ENCODE measurements at places on chromosomes 1 and 21.

- DNase-seq: no peak
Measured at GRCh38 chr1:26190373-26190987, at the start of gene CATSPER4. Gene CATSPER4 (plus strand): TSS chr1:26190602. CDS start chr1:26190628, 26 bp downstream.

DNA sequence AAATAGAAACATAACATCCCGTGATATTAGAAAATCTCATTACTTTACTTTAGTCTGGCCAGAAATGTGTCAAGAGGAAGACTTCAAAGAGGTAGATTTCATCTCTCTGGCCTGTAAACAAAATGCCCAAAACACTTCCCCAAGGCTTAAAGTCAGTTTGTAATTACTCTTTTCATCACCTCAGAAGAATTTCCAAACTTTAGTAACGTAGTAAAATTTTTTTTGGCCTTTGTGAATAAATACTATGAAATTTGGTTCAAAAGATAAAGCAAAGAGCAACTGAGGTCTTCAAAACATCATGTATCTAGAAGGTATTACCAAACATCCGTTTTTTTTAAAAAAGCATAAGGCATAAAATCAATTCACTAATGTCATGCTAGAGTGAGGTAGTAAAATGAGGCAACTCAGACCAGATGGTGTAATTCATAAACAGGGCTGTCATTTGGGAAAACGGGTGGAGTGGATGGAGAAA lies 51.4 kb downstream of the LEPR start:
- no peak for DNase-seq

DNA sequence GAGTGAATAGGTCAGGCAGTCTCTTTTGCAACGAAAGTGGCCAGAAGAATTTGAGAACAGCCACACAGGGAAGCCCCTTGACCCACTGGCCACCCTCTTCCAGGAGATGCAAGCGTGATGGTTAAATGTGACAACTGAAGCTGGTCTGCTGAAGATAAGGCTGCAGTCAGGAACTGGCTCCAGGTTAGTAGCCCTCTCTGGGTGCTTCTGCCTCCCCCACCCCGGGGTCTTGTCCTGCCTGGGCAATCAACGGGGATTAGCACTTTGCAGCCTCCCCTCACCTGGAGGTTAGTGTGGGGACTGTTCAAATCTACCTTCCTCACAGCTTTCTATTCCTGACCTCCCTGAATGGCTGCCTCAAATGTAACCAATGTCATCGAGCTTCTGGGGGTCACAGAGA lies 125.9 kb downstream of the PLXNA2 start:
- DNase-seq: no peak

DNA sequence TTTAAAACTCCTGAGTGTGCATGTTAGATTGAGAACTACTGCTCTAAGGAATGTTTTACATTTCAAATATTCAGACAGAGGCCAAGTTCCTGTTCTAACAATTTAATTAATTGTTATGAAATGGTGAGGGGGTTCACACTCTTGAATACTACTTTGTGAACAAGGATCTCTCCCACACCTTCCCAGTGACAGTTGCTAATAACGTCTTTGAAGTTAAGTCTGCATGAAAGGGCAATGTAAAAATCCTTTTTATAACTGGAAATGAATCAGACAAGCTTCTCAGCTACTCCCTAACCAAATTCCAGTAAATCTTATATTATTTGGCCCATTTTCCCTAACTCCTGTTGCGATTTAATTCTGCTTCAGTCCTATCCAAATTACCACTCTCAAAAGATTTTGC lies 828.5 kb upstream of the ADAMTS5 start:
- DNase-seq: no peak

- DNase-seq: no peak
Measured at GRCh38 chr1:46183926-46184557, 7.8 kb upstream of the P3R3URF start.

- no peak for DNase-seq
Measured at GRCh38 chr1:234938924-234939323, 189.7 kb downstream of the TOMM20 start.

DNA sequence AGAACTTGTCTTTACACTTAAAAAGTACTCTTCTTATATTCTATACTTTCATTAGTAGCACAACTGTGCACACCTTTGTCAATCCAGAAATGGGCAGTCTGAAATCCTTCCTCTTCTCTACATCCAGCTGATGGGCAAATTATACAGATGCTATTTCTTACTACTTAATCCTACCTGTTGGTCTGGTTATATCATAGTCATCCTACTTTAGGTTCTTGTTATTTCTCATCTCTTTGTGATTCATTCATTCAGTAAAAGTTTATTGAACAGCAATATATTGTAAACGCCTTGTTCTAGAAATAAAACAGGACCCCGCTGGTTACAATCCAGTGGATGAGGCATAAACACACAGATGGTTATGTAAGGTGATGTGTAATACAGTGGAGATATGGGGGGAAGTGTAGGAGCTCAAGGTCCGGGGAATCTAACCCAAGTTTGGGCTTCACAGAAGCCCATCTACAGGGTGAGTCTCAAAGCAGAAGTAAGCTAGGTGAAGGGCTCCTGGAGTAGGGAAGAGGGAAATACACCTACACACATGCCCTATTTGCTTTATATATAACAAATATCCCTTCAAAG lies 11.8 kb upstream of the FUBP1 start:
- DNase-seq: no peak

DNA sequence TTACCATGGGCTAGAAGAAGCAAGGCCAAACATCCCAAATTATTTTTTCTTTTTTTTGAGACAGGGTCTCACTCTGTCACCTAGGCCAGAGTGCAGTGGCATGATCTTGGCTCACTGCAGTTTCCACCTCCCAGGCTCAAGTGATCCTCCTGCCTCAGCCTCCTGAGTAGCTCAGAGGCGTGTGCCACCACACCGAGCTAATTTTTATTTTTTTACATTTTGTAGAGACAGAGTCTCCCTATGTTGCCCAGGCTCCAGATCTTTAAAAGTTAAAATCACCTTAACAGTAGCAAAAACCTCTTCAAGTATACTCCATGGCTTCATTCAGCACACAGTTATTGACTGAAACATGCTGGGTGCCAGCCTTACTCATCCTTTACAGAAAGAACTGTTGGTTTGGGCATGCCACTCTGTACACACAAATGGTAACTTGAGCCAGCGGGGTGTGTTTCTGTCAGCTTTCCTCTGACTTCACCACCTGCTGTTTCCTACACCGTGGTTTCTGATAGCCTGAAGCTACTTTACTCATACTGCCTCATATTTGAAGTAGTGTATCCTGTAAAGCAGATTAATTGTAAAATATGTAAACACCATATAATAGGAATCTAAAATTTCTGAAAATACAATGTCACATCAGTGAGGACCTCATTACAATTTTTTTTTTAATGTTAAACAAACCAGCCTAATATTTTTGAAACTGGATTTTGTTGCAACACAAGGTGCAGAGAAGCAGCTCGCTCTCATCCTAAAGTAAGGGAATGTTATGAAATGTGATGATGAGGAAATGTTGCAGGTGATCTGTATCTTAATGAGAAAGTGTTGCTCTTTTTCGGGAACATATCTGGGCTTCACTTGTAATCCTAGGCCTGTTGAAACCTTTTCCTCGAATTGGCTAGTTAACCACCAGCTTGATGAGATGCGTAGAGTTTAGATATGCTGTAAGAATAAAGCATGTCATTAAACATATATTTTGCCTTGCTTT lies 113.9 kb downstream of the ATP5PO start:
- DNase-seq: no peak

- DNase-seq: no peak
Measured at GRCh38 chr1:241706257-241706656, 54.2 kb downstream of the WDR64 start.

GRCh38 chr1:153608089-153608682 lies 4.8 kb downstream of the S100A16 start:
- DNase-seq: no peak

- no peak for DNase-seq
Measured at GRCh38 chr1:56442290-56442877, 137.0 kb downstream of the PLPP3 start.

GRCh38 chr1:125085720-125086591 lies 3901.2 kb downstream of the SRGAP2C start:
- DNase-seq: no peak

- no peak for DNase-seq
Measured at GRCh38 chr1:218371927-218372672, 27.0 kb downstream of the TGFB2 start.

GRCh38 chr1:77438236-77438913 lies 156.6 kb downstream of the AK5 start:
- DNase-seq: no peak

DNA sequence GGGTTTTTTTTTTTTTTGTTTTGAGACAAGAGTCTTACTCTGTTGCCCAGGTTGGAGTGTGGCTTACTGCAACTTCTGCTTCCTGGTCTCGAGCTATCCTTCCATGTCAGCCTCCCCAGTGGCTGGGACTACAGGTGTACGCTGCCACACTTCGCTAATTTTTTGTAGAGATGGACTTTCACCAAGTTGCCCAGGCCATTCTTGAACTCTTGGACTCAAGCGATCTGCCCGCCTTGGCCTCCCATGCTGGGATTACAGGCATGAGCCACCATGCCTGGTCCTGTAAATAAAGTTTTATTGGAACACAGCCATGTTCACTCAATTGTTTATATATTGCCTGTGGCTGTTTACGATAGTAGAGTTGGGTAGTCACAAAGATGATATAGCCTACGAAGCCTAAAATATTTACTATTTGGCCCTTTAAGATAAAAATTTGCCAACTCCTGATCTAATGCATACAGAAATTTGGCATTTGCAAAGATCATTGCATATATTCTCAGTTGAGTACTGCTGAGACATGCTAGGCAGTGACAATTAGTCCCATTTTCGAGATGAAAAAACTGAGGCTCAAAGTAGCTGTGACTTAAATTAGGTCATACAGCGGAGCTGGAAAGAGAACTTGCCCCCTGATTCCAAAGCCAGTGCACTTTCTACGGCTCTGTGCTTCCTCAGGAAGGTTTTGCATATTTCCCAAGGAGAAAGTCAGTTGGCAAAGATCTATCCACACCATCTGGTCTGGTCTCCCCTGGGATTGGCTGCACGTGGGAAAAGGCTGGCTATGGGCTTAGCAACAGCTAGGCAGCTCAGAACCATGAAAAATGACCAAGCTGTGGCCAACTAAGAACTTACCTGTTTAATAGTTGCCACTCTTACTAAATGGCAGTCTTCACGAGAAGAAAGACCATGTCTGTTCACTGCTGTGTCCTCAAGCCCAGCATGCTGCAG lies 19.4 kb downstream of the MECR start:
- DNase-seq: no peak

DNA sequence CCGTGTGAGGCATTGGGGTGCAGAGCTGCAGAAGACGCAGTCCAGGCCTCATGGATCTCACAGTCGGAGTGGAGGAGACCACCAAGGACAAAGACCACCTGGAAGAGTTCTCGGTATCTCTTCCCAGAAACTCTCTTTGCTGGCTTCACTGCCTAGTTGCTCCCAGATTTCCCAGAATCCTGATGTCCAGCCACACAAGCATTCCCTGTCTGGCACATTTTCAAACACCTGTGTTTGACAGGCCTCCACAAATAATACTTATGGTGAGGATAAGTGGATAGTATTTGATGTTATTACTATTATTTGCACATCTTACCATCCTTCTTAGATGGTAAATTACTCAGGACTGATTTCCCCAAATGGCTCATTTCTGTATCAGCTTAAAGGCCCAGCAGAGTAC lies 27.7 kb upstream of the KANK4 start:
- no peak for DNase-seq

DNA sequence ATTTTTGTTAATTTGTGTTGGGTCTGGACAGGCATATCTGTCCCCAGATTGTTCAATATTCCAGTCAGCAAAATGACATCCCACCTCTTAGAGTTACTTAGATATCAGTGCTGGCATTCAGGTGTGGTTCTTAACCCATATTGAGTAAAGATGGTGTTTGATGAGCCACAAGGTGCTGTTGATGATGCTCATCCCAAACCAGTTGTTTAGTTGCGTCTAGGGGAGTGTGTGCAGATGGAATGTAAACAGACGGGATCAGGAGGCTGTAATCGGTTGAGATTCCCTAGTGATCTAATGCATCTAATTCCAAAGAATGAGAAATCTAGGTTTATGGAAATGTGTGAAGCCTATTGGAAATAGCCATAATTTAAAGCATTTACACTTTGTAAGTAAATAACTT lies 1.1 kb downstream of the HOOK1 start:
- DNase-seq: no peak

- DNase-seq: no peak
Measured at GRCh38 chr1:85296980-85297379, 20.5 kb upstream of the BCL10 start.

DNA sequence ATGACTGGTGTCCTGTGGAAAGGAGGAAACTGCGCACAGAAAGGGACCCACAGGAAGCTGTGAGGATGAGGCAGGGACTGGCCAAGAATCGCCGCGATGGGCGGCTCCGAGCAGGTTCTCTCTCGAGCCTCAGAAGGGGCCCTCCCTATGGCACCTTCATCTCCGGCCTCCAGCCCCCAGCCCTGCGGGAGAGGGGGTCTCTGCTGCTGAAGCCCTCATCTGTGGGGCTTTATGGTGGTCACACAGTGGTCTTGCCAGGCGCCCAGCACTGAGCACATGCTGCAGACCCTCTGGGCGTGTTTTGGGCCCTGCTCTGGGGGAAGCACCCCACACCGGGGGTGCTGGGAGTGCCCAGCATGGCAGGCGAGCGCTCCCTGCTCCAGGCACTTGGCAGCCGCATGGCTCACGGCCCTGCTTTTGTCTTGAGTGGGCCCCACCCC lies 86.6 kb upstream of the ACTRT2 start:
- DNase-seq: no peak

DNA sequence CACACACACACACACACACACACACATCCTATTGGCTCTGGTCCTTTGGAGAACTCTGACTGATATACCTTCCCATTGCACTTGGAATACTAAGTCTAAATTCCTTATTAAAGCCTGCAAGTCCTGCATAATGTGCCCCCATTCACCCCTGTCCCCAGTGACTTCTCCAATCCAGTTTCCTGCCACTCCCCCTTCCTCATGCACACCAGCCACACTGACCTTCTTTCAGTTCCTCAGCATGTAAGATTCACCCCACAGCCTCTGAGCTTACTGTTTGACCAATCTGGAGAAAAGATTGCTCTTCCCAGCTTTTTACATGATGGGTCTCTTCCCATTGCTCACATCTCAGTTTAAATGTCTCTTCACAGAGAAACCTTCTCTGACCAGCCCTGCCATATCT lies 146.6 kb downstream of the TBX15 start:
- DNase-seq: no peak

DNA sequence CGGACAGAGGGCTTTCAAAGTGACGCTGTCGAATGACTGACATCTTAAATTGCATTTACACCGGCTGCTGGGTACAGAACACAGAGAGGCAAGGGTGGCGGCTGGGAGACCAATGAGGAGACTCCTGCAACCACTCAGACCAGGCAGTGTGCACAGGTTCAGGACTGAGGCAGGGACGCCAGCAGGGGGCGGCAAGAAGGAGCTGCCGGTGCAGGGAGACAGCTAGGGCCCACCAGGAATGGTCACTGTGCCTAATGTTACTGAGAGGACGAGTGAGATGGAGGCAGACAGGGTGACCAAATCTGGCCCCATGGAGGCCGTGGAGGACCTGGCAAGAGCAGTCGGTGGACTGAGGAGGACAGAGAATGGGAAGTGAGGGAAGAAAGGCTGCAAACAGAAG lies 23.5 kb downstream of the GLIS1 start:
- DNase-seq: no peak
